NCI-H187 treated with DMSO at 0.1 percent for 48 hours (cell line): ENCODE measurements at places on chromosomes 12 and 14.

DNA sequence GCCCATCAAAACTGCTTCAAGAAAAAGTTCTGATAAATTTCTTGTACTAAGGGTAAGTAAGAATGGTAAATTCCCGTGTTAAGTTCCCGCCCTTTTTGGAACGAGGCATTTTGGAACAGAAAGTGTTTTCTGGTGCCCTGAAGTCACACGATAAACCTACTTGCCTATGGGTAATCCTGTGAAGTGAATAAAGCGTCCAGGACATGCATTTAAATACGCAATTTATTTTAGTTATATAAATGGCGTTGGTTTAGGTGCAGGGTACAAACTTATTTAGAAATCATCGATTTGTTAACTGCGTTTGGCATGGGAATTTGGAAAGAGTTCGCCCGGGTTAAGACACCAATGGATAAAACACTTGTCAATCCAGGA lies 715 bp upstream of the RAP1B start:
- DNase-seq = no peak

DNA sequence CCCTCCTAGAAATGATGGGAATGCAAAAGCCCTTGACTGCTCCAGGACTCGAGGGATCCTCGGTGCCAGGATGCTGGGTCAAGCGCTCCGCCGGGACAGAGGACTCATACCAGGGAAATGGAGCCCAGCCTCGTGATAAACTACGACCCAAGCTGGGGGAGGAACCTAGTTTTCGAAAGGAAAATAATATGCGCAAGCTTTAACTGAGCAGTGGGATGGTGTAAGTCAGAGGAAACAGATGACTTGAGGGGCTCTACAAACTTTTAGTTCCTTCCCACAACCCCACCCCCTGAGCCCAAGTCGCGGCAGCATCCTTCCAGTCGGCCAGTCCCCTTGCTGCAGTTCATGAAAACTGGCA lies 654 bp upstream of the SUPT16H start:
- no peak for DNase-seq

DNA sequence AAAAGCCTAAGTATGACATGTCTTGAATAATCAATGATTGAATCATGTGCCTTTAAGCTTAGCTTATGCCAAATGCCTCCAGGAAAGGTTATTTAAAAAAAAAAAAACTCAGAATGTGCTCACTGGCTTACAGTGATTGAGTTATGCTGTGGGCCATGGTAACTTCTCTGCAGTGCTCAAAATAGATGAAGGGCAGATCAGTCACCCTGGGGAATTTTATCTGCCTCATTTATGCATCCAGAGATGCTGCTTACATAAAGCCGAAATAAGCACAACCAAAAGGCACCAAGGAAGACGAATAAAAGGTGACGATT lies 118.7 kb upstream of the MDM1 start:
- DNase-seq = no peak

- DNase-seq = no peak
Measured at GRCh38 chr12:527241-527640, 67.5 kb downstream of the B4GALNT3 start.

- DNase-seq = no peak
Measured at GRCh38 chr14:77044783-77045237, 16.3 kb upstream of the IRF2BPL start.
